ENCODE measurements at places on chromosomes 12 and 14.

- DNase-seq: no peak
Measured at GRCh38 chr12:12700254-12700653, 4.3 kb upstream of the GPR19 start.

DNA sequence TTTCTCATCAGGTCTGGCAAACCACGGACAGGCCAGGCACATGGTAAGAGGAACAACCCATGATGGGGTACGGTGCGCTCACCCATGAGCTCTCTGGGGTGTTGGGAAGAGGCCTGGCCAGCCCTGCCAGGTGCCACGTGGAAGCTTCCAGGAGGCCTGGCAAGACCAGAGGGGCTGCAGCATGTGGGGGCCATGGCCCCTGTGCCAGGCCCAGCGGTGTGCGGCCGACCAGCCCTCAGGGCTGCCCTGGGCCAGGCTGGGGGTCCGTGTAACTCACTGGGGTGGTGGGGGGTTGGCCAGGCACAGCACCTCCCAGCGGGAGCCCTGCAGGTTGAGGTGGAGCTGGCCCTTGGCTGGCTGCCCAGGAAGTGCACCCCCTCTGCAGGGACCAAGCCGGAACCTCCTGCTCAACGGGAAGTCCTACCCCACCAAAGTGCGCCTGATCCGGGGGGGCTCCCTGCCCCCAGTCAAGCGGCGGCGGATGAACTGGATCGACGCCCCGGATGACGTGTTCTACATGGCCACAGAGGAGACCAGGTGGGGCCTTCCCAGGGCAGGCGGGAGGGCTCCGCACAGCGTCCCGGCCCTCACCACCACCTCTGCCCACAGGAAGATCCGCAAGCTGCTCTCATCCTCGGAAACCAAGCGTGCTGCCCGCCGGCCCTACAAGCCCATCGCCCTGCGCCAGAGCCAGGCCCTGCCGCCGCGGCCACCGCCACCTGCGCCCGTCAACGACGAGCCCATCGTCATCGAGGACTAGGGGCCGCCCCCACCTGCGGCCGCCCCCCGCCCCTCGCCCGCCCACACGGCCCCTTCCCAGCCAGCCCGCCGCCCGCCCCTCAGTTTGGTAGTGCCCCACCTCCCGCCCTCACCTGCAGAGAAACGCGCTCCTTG, 4.9 kb upstream of the CRIP2 start:
- DNase-seq: no peak

- no peak for DNase-seq
Measured at GRCh38 chr12:78994168-78994791, 129.7 kb downstream of the SYT1 start.

GRCh38 chr12:84772281-84772680, 140.3 kb downstream of the SLC6A15 start:
- no peak for DNase-seq

- no peak for DNase-seq
Measured at GRCh38 chr14:72256055-72256454, 323.8 kb downstream of the RGS6 start.

Data from NCI-H1092 treated with DMSO at 0.1 percent for 48 hours (cell line).